T-helper 9 cell (primary cell): ENCODE measurements at places on chromosomes 11 and 22.
A peak's percentile ranks its signal among the peaks of the same experiment; 100 is the strongest.

- DNase-seq, result peak; percentile 83
These were observed 69.0 kb upstream of the SYT13 start for GRCh38 chr11:45354976-45355705.

DNA sequence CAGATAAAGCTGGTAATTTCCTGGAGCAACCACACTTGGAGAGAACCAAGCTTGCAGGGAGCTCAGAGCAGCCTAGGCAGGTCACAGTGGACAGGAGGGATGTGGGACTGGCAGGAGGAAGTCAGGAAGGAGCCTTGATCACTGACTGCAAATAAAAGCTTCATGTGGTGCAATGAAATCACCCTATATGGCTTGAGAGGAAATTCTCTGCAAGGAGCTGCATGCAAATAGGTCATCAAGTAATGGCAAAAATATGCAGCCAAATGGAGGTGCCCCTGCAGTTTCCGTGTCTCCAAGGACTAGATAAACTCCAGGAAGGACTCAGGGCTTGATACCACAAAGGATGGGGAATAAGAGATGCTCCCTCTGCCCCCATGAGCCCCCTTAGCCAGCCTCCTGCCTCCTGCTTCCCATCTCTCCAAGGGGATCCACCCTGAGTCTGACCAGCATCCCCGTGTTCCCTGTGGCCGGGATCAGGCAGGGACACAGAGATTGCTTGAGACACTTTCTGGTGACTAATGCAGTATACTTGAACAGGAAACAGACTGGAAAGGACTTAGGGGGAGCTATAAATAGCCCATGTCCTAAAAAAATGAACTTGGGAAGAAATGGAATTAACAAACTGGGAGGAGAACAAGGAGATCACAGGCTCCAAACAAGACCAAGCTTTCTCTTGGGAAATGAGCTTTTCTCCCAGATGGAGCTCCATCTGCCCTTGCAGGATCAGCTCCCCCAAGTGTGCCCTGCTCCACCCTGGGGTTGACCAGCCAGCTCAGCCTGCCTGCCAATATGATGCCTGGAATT lies 23.9 kb upstream of the MICAL2 start:
- DNase-seq, result no peak

DNA sequence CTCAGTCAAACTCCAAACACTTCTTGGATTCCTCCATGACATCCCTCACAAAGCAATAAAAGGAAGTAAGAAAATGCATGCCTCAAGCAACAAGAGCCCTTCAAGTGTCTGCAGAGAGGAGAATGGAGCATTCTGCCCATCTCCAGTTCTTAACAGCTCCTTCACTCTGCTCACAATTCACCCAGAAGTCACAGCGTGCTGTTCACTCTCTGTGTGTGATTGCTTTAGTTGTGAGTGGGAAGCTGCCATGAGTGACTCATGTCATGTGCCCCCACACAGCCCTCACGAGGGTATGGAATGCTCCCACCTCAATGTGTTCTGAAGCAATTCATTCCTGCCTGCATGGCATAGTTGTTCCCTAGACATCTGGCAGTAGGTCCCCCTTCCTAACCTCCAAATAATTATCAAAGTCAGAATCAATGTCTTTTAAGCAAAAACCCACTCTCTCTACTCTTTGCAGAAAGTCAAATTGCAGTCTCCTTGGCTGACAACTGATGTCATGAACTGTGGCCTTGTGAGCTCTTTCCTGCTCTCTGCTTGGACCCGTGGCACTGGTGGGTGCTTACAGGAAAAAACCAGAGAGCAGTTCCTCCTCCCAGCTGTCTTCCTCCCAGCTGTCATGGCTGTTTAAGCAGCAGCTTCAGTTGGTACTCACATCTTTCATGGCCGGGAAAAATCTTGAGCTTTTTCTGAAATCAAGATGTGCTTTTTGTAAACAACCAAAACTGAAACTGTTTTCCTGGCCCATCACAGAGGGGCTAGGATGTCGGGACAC lies 112.1 kb upstream of the SPON1 start:
- no peak for DNase-seq

- peak; percentile 91 for DNase-seq
These were observed 19.7 kb upstream of the APOL3 start for GRCh38 chr22:36180038-36180880.

- no peak for DNase-seq
These were observed 134.9 kb upstream of the ZC3H12C start for GRCh38 chr11:109958131-109958820.

DNA sequence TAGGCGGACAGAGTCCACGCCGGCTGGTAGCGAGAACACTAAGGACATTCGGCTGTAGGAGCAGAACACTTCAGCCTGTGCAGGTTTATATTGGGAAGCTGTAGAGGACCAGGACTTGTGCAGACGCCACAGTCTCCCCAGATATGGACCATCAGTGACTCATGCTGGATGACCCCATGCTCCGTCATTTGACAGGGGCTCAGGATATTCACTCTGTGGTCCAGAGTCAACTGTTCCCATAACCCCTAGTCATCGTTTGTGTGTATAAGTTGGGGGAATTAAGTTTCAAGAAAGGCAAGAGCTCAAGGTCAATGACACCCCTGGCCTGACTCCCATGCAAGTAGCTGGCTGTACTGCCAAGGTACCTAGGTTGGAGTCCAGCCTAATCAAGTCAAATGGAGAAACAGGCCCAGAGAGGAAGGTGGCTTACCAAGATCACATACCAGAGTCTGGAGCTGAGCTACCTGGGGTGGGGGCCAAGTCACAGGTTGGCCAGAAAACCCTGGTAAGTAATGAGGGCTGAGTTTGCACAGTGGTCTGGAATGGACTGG lies 17.2 kb downstream of the P2RY2 start:
- DNase-seq, result no peak

- DNase-seq, result no peak
These were observed 12.0 kb downstream of the TBC1D22A start for GRCh38 chr22:46774253-46774979.

DNA sequence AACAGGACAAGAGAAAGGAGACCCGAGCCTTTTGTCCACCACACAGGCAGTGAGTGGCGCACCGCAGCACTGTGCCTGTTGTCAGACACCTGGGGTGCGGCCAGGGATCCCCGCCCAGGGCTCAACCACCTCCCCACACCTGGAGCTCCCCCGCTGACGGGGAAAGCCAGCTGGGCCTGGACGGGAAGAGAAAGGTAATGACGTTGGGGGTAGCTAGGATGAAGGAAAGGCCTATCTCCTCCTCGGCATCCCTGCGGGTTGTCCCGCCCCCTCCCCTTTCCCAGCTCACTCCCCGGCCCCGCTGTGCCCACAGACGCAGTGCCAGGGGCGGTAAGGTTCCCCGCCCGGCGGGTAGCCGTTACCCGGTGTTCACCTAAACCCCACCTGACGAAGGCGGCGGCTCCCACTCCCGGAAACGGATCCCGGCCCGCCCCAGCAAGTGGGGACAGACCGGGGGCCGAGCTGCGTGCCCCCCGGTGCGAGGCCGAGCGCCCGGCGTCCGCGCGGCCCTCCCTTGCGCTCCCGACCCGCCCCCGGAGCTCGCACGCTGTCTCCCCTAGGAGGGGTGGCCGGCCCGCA lies 495 bp downstream of the HYOU1 start:
- peak; percentile 42 for DNase-seq

DNA sequence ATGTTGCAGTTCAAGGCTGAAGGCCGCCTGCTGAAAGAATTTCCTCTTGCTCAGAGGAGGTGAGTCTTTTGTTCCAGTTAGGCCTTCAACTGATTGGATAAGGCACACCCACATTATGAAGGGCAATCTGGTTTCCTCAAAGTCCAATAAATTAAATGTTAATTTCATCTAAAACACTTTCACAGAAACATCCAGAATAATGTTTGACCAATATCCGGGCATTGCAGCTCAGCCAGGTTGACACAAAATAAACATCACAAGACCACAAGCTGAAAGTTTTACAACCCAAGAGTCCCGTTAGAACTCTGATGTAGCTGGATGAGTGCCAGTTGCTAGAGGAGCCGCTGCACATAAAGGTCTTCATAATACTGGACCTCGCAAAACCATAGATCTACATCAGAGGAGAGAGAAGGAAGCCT lies 64.9 kb upstream of the EED start:
- DNase-seq, result no peak

GRCh38 chr22:41528132-41528766 lies 16.0 kb downstream of the POLR3H start:
- no peak for DNase-seq

DNA sequence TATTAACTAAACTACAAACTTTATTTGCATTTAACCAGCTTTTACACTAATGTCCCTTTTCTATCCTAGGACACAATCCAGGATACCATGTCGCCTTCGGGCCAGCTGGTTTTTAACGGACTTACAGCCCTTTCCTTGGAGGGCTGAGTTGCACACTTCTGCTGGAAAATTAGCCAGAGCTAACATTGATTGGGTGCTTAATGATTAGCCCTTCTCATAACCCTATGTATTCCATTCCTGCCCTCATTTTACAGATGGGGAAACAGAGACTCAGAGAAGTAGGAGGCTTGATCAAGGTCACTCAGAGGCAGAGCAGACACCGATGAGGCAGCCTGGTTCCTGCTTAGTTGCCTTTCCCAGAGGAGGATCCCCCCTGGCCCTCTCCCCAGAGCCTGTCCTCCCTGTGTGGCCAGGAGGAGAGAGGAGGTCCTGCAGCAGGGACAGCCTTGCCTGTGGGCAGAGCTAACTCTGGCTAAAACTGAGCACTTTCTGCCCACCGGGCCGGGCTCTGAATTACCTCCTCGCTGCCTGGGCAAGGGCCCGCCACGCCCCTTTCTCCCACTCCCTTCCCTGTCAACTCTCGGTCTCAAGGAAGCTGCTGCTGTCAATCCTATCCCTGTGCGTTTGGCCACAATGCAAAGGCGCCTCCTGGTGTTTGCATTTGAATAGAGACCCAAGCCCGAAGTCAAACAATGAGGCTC lies 59.6 kb upstream of the PAX6 start:
- peak; percentile 1 for DNase-seq

- no peak for DNase-seq
These were observed 22.3 kb downstream of the KCNQ1 start for GRCh38 chr11:2466869-2467694.
